ENCODE measurements at places on chromosomes 3 and 15. TPM values are rescaled to one million over a fixed set of nuclear protein-coding genes. Genes with fewer than 3 reads are reported as not detected.

Gene ROPN1
- total RNA-seq, result not detected

Gene WNT7A
- total RNA-seq, result 0.39 TPM

Gene GDPGP1
- total RNA-seq, result 5.6 TPM

Gene MOBP
- not detected for total RNA-seq

Gene ISG20
- 120 TPM for total RNA-seq

Gene PLSCR4
- not detected for total RNA-seq

Gene NISCH
- total RNA-seq, result 61.4 TPM

GRCh38 chr15:70098461-70099166, 897 bp upstream of the TLE3 start:
- peak overlapping the region; percentile 91 for H3K4me3 ChIP-seq
- peak overlapping the region; percentile 83 for H3K27ac ChIP-seq
- H3K4me1 ChIP-seq, result peaks cover 30% of the 10 kb centered on the region
- DNase-seq, result peak; percentile 54
- H3K36me3 ChIP-seq, result peaks cover 19% of the 10 kb centered on the region
- peaks cover 10% of the 10 kb centered on the region for H3K27me3 ChIP-seq

DNA sequence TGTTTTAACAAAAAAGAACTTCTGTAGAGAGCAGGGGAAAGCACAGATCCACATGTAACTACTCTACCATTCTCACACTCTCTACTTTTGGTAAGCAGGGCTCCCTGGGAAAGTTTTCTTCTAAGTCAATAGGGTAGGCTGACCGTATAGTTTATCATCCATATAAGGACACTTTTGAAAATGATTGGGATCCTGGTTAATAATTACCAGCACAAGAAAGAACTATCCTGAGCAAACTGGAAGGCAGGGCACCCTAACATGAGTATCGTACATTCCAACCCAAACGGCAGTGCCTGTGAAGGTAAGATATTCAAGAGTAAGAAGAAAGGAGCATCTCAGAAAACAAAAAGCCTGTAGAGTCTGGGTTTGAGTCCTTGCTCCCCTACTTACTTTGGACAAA, 22.1 kb downstream of the SUSD5 start:
- no peak for DNase-seq
- H3K4me1 ChIP-seq, result no peaks in the 10 kb centered on the region
- H3K27ac ChIP-seq, result no peak overlapping the region
- H3K36me3 ChIP-seq, result no peaks in the 10 kb centered on the region
- H3K27me3 ChIP-seq, result peaks cover 1% of the 10 kb centered on the region
- no peak overlapping the region for H3K4me3 ChIP-seq

- no peak for DNase-seq
These were observed 40.8 kb downstream of the GOLGA6L1 start for GRCh38 chr15:23095796-23096195.

GRCh38 chr3:61192222-61192621, 59.0 kb downstream of the FHIT start:
- no peak overlapping the region for H3K27ac ChIP-seq
- no peak for DNase-seq
- peaks cover 4% of the 10 kb centered on the region for H3K36me3 ChIP-seq
- H3K4me3 ChIP-seq, result no peak overlapping the region

DNA sequence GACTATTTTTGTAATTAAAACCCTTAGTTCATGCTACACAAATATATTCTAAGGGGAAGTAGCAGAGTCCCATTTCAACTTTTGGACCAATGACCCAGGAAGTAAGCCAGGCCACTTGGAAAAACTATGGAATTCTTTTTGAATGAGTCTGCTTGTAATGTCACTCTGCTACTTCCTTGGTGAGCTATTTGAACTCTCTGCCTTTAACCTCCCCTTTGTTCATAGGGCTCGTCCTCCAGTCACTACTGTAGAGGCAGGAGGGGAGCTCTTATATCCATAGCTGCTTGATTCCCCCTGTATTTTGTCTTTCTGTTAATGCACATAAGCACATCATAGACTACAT, 119.6 kb downstream of the UACA start:
- H3K4me1 ChIP-seq, result no peaks in the 10 kb centered on the region
- peaks cover 3% of the 10 kb centered on the region for H3K27me3 ChIP-seq
- no peak overlapping the region for H3K27ac ChIP-seq
- no peak for DNase-seq

DNA sequence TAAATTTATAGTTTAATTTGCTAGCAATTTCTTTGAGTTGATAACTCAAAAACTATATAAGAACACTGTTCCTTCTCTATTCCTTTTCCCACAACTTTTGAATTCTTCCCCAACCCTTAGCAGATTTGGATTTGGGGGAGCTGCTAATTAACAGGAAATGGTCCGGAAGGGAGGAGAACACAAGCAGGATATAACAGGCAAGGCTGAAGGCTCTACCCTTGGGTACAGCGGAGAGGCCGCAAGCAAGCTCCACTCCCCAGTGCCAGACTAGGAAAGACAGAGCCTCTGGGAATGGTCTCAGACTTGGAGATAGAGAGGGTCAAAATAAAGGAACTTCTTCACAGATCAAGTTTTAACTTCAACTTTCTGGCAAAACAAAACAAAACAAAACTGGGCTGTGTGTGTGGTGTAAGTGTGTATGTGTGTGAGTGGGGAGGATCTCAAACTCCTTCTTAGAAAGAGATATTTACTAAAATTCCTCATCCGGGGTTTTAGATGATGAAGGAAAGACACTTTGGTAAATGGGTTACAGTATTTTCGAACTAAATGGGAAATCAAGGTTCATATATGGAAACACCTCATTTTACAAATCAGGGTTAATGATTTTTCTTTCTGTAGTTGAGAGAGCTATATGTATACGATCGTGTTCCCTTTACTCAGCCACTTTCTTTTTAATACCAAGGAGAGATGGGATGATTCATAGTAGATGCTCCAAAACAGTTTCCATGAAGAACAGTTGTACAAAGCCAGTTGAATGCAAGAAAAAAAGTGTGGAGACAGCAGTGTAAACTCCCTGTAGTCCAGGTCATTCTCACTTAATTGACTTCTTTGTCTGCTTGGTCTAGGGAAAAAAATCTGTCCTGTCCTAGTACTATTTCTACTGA, 161.1 kb downstream of the TP63 start:
- H3K4me1 ChIP-seq, result peaks cover 18% of the 10 kb centered on the region
- H3K36me3 ChIP-seq, result no peaks in the 10 kb centered on the region
- no peak overlapping the region for H3K4me3 ChIP-seq
- DNase-seq, result no peak
- H3K27ac ChIP-seq, result no peak overlapping the region
- H3K27me3 ChIP-seq, result no peaks in the 10 kb centered on the region

DNA sequence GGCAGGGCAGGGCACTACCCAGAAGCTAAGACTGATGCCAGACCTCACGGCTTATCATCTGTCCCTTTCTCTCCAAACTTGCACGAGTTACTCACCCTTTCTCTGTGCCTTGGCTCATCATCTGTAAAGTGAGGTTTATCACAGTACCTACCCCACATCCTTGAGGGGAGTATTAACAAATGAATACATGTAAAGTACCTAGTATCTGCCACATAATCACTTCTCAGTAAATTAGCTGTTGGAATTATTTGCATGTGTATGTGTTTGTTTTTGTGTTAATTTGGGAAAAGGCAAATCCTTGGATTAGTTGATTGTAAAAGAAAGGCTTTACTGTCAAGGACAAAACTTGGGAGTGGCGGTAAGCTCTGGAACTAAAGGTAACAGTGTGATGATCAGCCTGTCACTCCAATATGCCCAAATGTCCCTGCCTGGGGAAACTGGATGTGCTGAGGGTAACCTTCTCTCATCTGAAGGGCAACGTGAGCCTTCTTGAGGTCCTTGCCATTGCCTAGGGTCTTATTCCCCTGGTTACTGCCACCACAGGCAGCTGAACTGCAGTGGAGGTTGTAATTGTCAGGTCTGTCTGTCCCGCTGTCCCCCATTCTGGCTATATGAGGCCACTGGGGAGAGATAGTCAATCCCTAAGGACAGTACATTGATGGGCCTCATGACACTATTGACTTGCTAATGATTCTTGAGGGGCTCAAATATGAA, 269.4 kb downstream of the CLSTN2 start:
- DNase-seq, result no peak
- peaks cover 11% of the 10 kb centered on the region for H3K27me3 ChIP-seq
- H3K36me3 ChIP-seq, result no peaks in the 10 kb centered on the region
- no peak overlapping the region for H3K4me3 ChIP-seq

- H3K27me3 ChIP-seq, result no peaks in the 10 kb centered on the region
- peaks cover 3% of the 10 kb centered on the region for H3K4me1 ChIP-seq
- no peaks in the 10 kb centered on the region for H3K36me3 ChIP-seq
- H3K27ac ChIP-seq, result no peak overlapping the region
These were observed 21.9 kb downstream of the CEP19 start for GRCh38 chr3:196689941-196690660.

DNA sequence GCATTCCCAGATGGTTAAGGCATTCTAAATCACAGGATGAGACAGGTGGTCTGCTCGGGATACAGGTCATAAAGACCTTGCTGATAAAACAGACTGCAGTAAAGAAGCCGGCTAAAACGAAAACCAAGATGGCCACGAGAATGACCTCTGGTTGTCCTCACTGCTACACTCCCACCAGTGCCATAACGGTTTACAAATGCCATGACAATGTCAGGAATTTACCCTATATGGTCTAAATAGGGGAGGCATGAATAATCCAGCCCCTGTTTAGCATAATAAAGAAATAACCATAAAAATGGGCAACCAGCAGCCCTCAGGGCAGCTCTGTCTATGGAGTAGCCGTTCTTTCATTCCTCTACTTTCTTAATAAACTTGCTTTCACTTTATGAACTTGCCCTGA, 151.1 kb downstream of the ZNF385D start:
- H3K4me3 ChIP-seq, result no peak overlapping the region
- no peak for DNase-seq
- H3K27me3 ChIP-seq, result no peaks in the 10 kb centered on the region
- no peaks in the 10 kb centered on the region for H3K4me1 ChIP-seq
- no peak overlapping the region for H3K27ac ChIP-seq
- no peaks in the 10 kb centered on the region for H3K36me3 ChIP-seq

- no peaks in the 10 kb centered on the region for H3K4me1 ChIP-seq
- DNase-seq, result no peak
- no peaks in the 10 kb centered on the region for H3K27me3 ChIP-seq
- H3K4me3 ChIP-seq, result no peak overlapping the region
- no peak overlapping the region for H3K27ac ChIP-seq
- H3K36me3 ChIP-seq, result peaks cover 20% of the 10 kb centered on the region
These were observed 39.0 kb downstream of the MAPK6 start for GRCh38 chr15:52057996-52058395.

GRCh38 chr15:57640930-57641682, 49.4 kb downstream of the MYZAP start:
- peaks cover 2% of the 10 kb centered on the region for H3K27me3 ChIP-seq
- no peak overlapping the region for H3K27ac ChIP-seq
- H3K36me3 ChIP-seq, result no peaks in the 10 kb centered on the region
- no peak overlapping the region for H3K4me3 ChIP-seq
- peak; percentile 38 for DNase-seq
- H3K4me1 ChIP-seq, result no peaks in the 10 kb centered on the region

GRCh38 chr3:46496746-46497555, 825 bp upstream of the RTP3 start:
- no peaks in the 10 kb centered on the region for H3K36me3 ChIP-seq
- H3K27me3 ChIP-seq, result no peaks in the 10 kb centered on the region
- DNase-seq, result peak; percentile 71
- H3K4me1 ChIP-seq, result peaks cover 9% of the 10 kb centered on the region

GRCh38 chr3:100269410-100270214, 8.8 kb downstream of the TBC1D23 start:
- H3K4me3 ChIP-seq, result no peak overlapping the region
- no peaks in the 10 kb centered on the region for H3K36me3 ChIP-seq
- H3K4me1 ChIP-seq, result peaks cover 41% of the 10 kb centered on the region
- DNase-seq, result peak; percentile 34
- H3K27me3 ChIP-seq, result no peaks in the 10 kb centered on the region

DNA sequence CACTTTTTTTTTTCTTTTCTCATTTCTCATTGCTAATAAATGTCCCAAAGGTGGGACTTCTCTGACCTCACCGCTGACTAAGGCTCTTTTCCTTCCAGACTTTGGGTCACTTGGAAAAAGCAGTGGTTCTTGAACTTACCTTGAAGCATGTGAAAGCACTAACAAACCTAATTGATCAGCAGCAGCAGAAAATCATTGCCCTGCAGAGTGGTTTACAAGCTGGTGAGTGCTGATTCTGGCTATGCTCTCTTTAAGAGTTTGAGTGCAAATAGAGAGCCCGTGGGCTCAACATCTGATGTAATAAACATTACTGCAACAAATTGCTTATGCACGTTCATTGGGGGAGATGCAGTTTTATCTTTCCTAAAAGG, 2.0 kb downstream of the BHLHE40 start:
- H3K36me3 ChIP-seq, result peaks cover 67% of the 10 kb centered on the region
- H3K27ac ChIP-seq, result peak overlapping the region; percentile 95

DNA sequence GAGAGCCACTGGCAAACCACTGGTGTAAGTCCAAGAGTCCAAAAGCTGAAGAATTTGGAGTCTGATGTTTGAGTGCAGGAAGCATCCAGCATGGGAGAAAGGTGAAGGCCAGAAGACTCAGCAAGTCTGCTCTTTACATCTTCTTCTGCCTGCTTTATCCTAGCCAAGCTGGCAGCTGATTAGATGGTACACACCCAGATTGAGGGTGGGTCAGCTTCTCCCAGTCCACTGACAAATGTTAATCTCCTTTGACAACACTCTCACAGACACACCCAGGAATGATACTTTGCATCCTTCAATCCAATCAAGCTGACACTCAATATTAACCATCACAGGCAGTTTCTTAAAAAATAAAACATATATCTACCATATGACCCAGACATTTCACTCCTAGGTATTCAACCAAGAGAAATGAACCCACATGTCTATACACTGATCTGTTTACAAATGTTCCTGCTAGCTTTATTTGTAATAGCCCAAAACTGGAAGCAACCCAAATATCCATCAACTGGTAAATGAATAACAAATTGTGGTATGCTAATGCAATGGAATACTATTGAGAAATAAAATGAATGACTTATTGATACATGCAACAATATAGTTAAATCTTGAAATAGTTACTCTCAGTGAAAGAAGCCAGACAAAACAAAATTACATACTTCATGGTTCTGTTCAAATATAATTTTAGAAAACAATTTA, 373.8 kb downstream of the ZNF385D start:
- no peak for DNase-seq
- no peaks in the 10 kb centered on the region for H3K4me1 ChIP-seq
- no peak overlapping the region for H3K27ac ChIP-seq
